NCI-H524 (cell line): ENCODE measurements at places on chromosomes 16 and 17.

GRCh38 chr16:76190057-76190456 lies 87.1 kb upstream of the CNTNAP4 start:
- DNase-seq, result no peak

DNA sequence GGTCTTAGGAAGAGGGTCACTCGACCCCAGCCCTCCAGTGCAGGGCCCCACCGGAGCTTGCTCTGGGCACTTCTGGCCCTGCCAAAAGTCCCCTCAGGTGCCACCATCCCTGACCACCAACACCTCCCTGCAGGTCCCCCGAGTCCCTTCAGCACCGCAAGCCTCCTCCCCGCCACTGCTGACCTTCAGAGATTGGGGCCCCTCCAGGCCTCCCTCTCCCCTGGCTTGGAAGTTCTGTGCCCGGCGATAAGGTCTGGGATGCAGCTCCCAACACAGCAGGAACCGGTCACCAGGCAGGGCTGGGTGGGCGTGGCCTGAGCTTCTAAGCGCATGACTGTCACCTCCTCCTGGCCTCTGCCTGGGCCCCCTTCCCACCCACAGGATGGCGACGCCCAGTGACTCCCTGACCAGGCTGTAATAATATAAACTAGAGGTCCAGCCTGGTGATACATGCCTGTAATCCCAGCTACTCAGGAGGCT lies 11.2 kb downstream of the PIEZO1 start:
- peak; percentile 13 for DNase-seq

- no peak for DNase-seq
These were observed 1.1 kb downstream of the CRAMP1 start for GRCh38 chr16:1613211-1613622.

DNA sequence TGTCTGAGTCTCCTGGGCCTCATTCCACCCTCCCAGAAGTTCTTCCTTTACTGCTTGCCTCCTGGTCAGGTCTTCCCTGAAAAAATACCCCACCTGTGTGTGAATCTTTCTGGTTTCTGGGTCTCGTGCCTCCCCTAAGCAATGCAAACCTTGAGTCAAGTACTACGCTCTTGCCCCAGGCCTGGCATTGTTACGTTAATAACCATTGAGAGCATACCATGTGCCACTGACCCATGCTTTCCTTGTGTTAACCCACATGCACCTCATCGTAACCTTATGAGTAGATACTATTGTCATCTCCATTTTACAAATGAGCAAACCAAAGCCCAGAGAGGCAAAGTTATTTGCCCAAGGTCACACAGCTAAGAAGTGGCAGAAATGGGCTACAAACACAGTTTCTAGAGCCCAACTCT lies 25.4 kb upstream of the TOB1 start:
- DNase-seq, result no peak

DNA sequence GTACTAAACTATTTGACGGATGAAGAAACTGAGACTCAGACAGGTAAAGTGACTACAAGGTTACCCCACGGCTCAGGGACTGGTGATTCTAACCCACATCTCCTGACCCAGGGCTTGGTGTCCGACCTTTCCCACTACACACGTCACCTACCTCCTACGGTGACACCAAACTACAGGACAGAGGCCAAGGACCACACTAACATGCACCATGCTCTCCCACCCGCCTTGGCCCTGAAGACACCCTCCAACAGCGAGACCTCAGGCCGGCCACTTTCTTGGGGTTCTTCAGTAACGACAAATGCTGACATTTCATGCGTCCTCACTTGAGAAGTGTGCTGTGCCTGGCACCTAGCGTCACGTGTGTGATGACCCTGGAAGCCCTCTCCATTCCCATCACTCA lies 6.4 kb downstream of the KNOP1 start:
- no peak for DNase-seq

- DNase-seq, result no peak
These were observed 132.0 kb downstream of the RBFOX3 start for GRCh38 chr17:79478841-79479240.

DNA sequence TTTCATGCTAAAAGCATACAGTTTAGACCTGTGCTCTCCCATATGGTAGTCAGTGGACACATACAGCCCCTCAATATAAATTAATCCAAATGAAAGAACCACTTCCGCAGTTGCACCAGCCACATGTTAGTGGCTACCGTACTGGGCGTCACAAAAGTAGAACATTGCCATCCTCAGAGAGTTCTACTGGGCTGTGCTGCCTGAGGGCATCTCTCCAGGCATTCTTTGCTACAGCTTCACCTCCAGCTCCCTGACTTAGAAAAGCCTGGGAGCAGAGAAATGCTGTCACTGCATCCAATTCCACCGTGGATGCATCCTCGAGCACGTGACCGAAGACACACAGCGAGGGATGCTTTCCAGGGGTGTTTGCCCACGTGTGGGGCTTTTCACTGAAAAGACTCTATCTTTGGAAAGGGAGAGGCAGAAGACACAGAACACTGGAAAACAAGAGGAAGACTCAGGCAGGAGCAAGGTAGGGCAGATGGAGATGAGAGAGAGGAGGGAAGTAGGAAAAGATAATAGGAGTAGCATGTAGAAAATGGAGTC lies 86.4 kb downstream of the GAS7 start:
- DNase-seq, result no peak

DNA sequence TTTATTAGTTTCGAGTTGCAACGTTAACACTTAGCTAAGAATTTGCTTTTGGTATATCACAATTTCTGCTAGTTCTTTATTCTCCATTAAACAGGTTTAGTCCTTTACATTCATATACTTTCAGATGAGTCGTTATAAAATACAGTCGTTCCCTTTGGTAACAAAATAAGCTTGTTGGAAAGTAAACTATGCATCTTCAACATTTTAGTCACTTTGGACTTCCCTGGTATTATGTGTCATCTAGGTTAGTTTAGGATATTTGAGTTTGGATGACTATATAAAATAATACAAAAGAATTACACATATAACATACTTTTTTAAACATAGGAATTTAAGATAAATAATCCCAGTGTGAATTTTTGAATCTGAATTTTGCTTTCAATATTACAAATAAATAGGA lies 351.5 kb downstream of the BCAS3 start:
- no peak for DNase-seq

DNA sequence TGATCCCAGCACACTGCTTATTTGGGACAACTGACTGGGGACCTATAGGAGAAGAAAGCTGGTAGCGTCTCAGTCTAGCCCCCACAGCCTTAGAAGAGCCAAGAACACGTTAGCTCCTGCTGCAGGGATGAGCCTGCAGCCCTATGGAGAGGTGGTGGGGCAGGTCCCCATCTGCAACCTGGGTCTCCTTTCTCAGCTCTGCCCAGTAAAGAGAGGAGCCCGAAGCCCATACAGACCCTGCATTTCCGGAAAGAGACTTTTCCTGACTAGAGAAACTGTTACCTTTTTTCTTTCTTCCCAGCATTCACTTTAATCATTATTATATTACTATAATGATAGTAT lies 788 bp downstream of the METTL22 start:
- DNase-seq, result no peak

GRCh38 chr17:36890398-36891168 lies 46.7 kb upstream of the LHX1 start:
- peak; percentile 63 for DNase-seq

- no peak for DNase-seq
These were observed 21.9 kb downstream of the UNC13D start for GRCh38 chr17:75822119-75822799.

DNA sequence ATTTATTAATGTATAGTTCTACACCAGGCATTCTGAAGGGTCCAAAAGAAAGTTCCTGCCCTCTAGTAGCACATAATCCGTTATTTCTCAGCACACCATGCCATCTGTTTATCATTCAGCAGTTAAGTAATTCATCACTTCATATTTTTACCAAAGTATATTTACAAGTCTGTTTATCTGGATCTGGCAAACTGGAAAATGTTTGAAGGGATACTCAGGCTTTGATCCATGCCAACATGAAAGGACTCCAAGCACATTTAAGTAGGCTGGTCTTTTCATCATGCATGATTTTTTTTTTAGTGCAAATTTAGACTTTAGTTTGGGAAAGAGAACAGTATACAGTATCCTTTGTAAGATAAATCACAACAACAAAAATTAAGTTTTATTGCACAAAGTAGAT lies 4.1 kb upstream of the VPS4A start:
- DNase-seq, result no peak

GRCh38 chr16:75550211-75550662 lies 5.8 kb downstream of the TMEM231 start:
- DNase-seq, result no peak

GRCh38 chr16:1932050-1933028 lies 10.7 kb downstream of the MSRB1 start:
- no peak for DNase-seq

DNA sequence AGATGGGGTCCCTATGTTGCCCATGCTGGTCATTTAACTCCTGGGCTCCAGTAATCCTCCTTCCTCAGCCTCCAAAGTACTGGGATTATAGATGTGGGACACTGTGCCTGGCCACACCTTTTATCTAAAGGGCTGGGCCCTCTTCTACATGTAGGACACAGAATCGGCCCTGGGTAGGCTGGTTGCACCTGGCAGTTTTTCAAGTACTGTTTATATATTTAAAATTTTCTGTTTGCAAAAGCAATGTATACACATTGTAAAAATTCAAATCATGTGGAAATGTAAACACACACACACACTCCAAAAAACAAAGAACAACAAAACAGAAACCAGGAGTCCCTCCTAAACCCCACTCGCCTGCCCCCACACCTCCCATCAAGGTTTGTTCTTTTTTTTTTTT lies 28.1 kb upstream of the SIAH1 start:
- no peak for DNase-seq

DNA sequence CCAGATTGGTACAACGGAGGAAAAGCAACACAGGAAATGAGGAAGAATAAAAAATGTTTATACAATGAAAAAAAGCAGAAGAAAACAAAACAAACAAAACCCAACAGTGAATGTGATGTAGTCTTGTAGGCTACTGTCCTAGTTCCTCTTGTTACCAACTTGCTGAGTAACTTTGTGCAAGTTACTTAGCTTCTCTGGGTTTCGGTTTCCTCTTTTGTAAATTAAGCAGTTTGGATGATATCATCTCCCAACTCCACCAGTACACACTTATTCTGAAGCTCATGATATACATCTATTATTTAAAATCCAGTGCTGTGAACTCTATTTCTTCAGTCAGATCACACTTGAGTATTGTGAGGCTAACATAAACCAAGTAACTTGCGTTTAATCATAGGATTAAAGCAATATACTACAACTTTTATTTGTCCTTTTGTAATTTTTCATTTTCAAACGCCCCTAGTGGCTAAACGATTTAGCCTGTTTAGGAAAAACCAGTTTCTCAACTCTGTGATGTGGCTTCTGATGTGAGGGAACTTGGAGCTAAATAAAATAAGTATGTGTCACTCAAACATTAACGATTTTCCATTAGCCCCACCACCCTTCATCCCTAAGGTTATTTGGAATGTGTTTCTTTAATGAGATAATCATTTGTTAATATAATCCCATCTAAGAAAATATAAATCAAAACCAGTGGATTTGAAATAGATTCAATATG lies 1.4 kb upstream of the UNK start:
- DNase-seq, result peak; percentile 57

- no peak for DNase-seq
These were observed 609.8 kb downstream of the HS3ST4 start for GRCh38 chr16:26301516-26301915.

DNA sequence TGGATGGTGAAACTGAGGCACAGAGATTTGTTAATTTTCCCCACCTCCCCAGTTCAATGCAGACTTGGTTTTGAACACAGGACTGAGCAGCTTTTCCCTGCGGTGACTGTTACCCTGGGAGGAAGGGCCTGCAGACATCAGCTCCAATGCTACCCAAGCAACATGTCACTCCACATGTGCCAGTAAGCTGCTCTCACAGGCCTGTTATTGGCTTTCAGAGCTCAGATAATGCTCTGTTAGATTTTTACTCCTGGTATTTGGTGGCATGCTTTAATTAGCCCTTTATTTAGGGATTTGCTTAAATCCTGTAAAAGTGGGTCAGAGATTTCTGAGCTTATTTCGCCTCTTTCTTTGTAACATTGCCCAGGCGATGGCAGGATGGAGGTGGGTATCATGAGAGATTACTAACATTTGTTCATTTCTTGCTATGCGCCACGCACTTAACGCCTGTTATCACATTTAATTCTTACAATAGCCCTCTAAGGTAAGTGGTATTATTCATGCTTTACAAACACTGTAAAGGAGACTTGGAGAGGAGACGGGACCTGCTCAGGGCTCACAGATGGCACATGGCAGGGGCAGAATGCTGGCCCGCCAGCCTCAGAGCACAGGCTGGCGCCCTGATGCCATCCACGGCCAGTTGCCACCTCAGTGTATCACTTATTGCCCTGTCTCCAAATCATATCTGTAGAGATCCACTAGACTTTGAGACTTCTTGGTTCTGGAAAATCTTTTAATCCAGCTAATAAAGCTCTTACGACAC lies 84.0 kb upstream of the CACNG5 start:
- DNase-seq, result peak; percentile 96

DNA sequence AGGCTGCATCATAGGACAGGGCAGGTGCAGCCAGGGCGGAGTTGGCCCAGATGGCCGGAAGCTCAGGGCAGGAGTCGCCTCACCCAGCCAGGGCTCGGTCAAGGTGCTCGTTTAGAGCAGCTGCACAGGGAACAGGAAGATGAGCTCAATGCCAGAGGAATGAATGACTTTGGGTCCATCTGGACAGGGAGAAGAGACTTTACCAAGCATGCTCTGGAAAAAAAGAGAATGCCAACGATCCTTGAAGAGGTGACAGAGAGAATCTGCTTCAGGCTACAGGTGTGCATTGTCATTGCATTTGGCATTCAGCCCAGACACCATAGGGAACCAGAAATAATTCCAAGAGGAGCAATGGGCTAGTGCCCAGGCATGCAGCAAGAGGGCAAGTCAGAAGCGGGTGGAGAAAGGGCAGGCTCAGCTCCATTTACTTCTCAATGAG lies 6.7 kb upstream of the MPP3 start:
- DNase-seq, result peak; percentile 90

- DNase-seq, result no peak
These were observed 175.7 kb downstream of the PARN start for GRCh38 chr16:14454391-14454790.

DNA sequence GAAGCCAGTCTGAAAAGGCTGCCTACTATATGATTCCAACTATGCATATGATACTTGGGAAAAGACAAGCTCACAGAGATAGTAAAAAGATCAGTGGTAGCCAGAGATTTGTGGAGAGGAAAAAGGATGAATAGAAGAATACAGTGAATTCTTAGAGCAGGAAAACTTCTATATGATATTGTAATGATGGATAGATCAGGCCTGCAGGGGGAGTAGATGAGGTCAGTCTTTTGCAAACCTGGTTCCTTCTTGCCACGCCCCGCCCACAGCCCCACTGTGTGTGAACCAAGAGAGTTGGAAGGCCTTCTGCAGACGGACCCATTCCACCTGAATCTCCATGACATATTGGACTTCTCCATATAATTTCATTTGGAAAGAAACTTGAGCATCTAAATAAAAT lies 761 bp upstream of the CCL8 start:
- no peak for DNase-seq

- no peak for DNase-seq
These were observed 114.8 kb downstream of the C16orf95 start for GRCh38 chr16:87202346-87202745.

DNA sequence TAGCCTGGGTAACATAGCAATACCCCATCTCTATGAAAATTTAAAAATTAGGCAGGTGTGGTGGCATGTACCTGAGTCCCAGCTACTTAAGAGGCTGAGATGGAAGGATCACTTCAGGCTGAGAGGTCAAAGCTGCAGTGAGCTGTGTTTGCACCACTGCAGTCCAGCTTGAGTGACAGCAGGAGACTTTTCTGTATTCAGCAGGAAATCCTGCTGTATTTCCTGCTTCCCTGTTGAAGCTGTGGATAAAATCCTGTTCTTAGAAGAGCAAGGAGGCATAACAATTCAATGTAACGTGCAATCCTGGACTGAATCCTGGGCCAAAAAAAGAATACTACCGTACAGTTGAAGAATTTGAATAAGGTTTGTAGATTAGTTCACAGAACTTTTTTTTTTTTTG lies 62.2 kb downstream of the FBXL20 start:
- DNase-seq, result no peak
